ENCODE measurements at places on chromosomes 11 and 22.

DNA sequence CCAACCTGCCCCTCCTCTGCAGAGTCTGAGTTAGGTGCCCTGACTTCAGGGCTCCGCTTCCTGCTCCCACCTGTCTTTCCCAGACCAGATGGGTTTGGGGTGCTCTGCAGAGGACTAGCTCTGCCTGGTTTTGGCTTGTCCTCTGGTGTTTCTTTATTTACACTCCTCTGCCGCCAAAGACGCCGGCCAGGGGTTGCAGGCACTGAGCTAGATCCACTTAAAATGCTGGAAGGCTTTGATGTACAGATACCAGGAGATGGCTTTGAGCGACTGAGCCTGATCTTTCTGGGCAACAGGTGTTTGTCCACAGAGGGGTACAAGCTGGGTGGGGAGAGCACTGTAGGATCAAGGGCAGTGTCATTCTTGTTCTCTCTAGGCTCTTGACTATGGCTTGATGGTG lies 3.9 kb downstream of the SELENOH start:
- no peak for DNase-seq

DNA sequence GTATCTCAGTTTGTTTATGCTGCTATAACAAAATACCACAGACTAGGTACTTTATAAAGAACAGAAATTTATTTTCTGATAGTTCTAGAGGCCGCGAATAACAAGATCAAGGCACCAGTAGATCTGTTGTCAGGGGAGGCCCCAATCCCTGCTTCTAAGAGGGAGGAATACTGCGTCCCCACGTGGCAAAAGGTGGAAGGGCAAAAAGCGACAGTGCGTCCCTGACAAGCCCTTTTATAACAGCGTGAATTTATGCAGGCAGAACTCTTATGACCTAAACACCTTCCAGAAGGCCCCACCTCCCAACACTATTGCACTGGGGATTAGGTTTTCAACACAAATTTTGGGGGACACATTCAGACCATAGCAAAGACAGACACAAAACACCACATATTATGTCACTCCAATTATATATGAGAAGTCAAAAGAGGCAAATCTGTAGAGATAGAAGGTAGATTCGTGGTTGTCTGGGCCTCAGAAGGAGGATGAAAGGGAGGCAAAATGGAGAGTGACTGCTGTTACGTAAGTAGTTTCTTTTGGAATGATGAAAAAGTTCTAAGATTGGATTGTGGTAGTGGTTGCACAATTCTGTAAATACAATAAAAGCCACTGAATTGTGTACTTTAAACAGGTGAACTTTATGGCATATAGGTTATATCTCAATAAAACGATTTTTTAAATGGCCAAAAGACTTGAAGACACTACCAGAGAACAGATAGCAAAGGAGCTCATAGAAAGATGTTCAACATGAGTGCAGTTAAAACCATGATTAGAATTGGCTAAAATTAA lies 30.1 kb upstream of the TNRC6B start:
- DNase-seq: no peak

DNA sequence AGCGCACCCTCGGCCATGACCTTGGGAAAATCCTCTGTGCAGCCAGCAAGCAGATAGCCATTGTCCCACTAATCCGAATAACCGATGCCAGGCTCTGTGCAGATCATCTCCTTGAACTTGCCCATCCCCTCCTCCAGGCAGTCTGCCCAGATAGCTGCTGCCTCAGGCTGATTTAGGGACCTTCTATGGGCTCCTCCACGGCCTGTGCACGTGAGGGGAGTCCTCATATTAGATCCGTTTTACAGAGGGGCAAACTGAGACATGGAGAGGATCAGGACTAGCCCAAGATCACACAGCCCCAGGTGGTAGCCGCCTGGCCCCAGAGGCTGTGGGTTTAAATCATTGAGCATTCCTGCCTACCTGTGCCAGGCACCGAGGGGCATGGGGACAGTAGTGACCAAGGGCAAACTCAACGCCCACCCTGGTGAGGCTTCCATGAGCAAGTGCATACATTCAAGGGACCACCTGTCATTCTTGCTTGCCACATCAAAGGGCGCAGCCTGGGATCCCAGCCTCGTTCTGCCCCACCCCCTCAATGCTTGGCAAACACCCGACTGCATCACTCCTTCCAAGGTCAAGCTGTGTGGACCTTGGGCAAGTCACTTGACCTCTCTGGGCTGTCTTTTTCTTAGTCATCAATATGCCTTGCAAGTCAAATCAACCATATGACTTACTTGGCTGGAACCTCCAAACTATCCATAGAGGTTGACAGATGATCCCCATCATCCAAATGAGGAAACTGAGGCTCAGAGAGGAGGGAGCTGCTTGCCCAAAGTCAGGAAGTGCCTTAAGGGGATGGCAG lies 131.6 kb downstream of the MN1 start:
- no peak for DNase-seq

GRCh38 chr11:16299390-16299789 lies 57.0 kb downstream of the SOX6 start:
- no peak for DNase-seq

- DNase-seq: no peak
These were observed 60.2 kb upstream of the PPARA start for GRCh38 chr22:46090036-46090591.

DNA sequence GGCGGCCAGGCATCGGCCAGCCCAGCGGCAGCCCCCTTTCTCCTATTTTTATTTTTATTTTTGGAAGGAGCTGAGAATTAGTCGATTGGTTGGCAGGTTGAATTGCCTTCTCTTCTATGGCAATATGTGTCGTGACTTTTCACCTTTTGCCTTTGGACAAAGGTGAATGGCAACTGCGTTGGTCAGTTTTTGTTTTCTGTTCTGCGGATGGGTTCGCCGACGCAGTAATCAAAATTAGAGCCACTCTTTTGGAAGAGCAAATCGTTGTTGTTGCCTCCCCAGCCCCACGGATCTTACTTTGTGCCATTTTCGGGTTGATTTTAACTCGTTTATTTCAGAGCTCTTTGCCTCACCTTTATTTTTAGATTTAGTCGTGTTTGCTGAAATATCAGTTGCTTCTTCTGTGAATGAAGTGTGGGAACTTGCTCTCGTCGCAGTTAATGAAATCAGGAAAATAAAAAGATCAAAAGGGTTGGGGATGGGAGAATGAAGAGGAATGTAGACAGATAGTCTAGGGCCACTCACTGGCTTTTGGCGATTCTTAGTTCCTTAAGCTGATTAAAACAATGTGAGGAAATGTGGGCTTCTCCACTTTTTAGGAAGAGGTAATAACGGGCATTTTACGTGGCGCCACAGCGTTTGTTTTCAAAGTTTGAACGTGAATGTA lies 1.6 kb downstream of the CECR2 start:
- DNase-seq: no peak

DNA sequence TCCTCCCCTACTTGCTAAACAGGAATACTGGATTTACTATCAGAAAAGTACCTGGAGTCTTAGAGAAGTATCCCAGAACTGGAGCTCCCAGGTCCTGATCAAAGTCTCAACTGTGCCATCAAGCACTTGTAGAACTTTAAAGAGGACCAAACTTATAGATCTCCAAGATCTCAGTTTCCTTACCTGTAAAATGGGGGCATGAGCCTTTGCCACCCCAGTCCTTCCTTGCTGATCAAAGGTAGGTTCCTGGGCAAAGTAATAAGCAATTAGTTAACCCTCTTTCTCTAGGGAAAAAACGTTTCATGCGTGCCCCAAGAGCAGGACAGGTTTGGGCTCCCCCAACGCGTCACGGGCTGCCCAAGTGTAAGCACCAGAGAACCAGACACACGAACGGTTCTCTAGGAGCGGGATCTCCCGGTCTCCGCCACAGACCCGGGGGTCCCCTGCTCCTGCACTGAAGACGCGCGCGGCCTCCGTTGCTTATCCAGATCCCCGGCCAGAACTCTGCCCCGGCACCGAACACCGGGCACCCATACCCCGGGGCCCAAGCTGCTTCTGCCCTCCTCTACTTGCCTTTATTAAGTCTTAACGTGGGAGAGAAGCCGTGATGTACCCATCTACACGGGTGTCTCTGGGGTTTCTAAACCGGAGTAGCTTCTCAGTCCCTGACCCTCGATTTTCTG lies 505 bp downstream of the ZNF214 start:
- DNase-seq: peak; percentile 9

DNA sequence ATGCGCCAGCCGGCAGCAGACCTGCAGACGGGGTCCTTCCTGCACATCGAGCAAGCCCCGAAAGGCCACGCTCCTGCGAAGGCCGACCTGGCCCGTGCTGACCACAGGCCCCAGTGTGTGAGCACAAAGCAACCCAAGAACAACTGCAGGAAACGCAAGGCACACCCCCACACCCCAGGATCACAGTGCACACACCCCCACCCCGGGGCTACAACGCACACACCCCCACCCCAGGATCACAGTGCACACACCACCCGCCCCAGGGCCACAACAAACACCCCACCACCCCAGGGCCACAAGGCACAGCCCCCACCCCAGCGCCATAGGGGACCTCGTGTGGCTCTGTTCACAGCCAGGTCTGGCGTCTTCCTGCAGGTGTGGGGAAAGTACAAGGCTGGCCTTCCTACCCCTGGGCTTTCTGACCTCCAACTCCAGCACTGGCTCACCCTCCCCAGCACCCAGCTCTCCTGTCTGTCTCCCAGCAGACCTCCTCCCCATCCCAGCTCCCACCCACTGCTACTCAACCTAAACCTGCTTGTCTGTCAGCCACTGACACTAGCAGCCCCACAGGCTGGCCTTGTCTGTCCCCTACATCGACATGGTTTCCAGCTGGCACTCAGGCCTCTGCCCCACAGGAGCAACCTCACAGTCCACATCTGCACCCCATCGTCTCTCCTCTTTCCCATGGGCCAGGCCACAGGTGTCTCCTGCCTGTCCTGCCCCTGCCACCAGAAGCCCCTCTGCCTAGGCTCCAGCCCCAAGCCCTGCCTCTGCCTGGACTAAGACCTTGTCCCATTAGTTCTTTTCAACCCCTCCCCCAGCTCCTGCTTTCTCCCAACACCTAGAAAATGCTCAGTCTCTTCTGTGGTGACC lies 20.5 kb upstream of the EFCAB6 start:
- no peak for DNase-seq

DNA sequence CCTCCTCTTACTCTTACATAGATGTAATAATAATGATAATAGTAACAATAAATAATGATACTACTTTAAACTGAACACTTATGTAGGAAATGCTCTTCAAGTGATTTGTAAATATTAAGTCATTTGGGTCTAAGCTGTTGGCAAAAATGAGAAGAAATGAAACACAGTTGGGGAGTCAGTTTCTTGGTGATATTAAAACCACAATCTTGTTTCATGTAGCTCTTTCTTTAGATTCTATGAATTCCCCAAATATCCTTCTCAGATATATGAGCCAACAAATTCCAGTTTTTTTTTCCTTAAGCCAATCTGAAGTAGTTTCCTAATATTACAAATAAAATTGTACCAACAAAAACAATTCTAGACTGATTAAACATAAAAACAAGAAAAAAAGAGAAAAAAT lies 1115.6 kb upstream of the CNTN5 start:
- DNase-seq: no peak

GRCh38 chr11:63713766-63714165 lies 32.5 kb downstream of the RTN3 start:
- DNase-seq: no peak

DNA sequence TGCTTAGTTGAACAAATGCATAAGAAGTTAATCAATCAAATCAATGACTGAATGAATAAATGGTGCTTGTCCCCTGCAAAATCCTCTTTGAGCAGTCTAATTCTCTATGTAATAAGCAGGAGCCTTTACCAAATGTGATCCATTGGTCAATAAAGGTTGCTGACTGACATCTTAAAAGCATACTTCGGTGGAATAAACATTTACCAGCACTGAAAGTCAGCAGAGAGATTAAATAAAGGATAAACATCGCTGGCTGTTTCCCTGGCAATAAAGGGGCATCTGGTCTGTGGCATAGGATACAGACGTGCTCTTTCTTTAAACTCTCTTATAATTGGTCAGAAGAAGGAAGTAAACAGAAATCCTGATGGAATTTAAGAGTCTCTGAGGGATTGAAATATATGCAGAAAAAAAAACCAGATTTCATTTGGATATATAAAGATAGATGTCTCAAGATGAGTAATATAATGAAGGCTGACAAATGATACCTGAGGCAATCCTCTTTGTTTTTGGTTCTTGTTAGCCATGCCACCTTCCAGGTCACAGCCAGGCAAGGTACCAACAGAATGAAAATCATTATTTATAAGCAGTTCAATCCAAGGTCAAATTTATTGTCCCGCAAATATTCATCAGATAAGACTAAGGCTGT lies 578.4 kb upstream of the CCDC90B start:
- no peak for DNase-seq

- DNase-seq: no peak
These were observed 46.5 kb downstream of the FCHSD2 start for GRCh38 chr11:73095613-73096012.

DNA sequence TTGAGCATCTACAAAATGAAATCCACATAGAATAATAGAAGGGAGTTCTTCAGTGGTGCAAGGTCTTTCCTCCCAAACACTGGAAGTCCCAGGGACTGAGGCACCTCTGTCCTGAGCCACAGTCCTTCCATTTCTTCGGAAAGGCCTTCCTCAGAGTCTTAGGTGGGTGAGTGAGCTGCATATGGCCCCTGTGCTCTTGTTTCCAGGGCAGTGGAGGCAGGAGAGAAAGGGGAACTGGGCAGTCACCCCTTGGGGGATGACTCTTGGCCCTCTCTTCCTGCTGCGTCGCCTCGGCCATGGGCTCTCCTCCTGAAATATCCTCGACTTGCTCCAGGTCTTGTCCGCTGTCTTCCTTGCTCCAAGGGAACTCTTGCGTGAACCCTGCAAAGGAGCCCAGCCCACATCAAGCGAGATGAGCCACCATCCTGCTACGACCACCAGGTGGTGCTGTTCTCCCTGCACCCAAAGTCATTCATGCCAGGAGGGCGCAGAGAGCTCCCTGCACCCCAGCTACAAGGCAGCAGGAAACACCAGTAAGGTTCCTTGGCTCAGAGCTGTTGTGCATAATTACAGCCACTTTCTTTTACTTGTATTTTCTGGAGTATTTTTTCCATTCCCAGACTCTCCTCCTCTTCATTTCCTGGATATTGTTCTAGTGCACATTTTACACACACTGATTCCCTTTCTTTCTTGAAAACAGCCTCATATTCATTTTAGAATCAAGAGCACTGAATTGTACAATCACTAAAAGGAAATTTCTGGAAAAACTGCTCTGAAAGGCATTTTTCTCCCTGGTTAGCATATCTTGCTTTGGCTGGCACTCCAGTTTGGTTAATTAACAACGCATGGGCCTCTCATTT lies 397.8 kb downstream of the OPCML start:
- peak; percentile 1 for DNase-seq

- DNase-seq: no peak
These were observed 321.1 kb downstream of the ST3GAL4 start for GRCh38 chr11:126676536-126676935.

- no peak for DNase-seq
These were observed 1.2 kb upstream of the RASGRP2 start for GRCh38 chr11:64745189-64745520.

DNA sequence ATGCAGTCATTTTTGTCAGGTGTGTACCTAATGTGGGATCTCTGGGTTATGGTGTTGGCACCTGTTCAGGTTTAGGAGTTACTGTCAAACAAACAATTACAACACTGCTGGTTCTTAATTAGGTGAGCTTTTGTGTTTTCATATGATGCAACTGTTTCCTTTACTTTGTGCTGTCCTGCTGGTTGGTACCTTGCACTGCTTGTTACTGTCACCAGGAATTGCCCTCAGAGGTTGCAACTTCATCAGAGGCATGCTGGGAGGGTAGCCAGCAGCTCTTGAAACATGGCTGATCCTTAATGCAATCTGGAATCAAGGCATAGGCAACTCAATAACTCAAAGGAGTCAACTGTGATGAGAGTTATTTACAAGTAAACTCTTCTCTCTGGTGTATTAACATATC lies 400.3 kb downstream of the MIAT start:
- no peak for DNase-seq
